AG08396 (cell line): ENCODE measurements at places on chromosomes 1 and 21.

- DNase-seq = no peak
Measured at GRCh38 chr21:42262831-42263231, 43.9 kb downstream of the ABCG1 start.

- DNase-seq = no peak
Measured at GRCh38 chr1:211918843-211919414, 88.4 kb upstream of the LPGAT1 start.

DNA sequence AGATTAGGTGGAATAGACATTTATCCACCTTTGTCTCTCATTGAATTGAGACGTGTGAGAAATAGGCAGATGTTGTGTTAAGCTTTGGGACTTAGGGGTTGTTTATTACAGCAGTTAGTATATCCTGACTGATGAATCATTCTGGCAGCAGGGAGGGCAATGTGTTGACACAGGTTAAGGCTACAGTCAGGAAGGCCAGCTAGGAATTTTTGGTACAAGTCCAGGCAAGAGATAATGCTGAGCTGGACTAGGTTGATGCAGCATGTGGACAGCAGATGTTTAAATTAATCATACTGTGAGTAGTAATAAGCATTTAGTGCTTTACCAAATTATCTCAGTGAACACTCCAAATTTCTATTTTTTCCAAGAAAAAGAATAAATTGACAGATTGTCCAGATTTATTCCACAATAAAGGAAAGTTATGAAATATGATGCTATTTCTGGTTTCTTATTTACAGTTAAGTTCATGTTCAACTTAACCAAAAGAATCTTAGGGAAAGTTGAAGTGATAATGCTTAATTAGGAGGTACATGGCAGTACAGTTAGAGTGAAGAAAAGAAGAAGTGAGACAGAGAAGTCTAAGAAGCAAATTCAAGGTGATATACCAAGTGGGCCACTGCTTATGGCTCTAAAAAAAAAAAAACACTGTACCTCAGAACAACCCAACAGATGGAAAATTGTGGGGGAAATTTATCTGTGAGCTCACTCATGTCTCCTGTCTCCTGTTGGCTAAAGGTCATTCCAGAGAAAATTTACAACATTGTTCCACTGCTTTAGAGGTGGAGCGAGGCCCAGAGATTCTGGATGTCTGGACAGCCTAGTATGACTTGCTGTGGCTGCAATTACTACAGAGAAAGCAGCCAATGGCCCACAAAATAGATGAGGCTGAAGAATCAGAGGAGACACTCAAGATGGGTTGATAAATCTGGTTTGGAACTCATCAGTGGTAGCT, 102.7 kb upstream of the C21orf91 start:
- DNase-seq = no peak

- DNase-seq = no peak
Measured at GRCh38 chr1:180627411-180627810, 4.4 kb upstream of the XPR1 start.

- DNase-seq = peak; percentile 50
Measured at GRCh38 chr21:36504067-36505058, 24.4 kb upstream of the CLDN14 start.

- DNase-seq = no peak
Measured at GRCh38 chr1:75969550-75969949, 37.3 kb upstream of the ASB17 start.

- DNase-seq = no peak
Measured at GRCh38 chr21:41304068-41304720, 12.4 kb upstream of the FAM3B start.

DNA sequence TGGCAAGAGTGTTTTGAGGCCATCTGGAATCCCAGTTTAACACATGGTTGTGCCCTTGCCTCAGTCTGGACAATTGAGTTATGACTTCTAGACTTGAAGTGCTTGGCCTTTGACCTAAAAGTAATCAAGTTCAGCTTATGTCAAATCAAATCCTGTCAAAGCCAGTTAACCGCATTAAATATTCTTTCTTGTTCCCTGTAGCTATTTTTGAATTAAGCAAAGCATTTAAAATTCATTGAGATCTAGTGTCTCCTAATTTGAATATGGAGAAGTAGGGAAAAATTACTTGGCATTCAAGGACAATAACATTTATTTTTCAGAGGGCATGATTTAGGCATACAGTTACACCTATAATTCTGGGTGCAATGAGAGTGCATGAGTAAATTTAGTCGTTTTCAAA, 32.1 kb downstream of the MDM4 start:
- no peak for DNase-seq

- peak; percentile 60 for DNase-seq
Measured at GRCh38 chr1:26537951-26538352, 8.4 kb downstream of the RPS6KA1 start.

- DNase-seq = no peak
Measured at GRCh38 chr21:29232530-29233255, 66.0 kb upstream of the BACH1 start.

GRCh38 chr1:64895500-64895899, 70.8 kb downstream of the JAK1 start:
- DNase-seq = no peak

DNA sequence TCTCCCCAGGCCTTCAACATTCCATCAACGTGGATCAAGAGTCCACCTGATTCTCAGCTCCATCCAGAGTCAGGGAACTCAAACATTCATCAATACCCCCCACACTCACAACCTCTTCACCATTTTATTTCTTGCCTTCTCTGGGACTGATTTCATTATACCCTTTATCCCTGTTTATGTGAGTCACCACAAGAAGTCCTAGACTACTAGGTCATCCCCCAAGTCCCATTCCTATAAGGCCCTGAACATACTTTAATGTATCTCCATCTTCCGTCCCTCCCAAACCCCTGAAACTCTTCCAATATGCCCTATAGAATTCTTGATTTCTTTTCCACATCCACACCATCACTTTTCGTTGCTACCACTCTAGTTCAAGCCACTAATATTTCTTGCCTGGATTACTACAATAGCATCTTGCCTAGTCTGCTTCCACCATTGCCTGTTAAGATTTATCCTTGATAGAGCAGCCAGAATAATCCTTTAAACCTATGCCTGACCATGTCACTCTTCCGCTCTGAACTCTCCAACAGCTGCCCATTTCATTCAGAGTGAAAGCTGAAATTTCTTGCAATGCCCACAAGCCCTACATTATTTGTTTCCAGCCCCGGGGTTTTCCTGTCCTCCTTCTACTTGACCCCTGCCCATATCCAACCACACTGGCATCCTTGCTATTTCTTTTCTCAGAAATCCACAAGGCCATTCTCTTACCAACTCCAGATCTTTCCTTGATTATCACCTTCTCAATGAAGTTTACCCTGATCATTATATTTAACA, 9.4 kb upstream of the SAMD13 start:
- DNase-seq = no peak

- no peak for DNase-seq
Measured at GRCh38 chr1:200363264-200363933, 46.4 kb downstream of the ZNF281 start.

- DNase-seq = no peak
Measured at GRCh38 chr1:224292419-224292818, 37.6 kb downstream of the NVL start.

DNA sequence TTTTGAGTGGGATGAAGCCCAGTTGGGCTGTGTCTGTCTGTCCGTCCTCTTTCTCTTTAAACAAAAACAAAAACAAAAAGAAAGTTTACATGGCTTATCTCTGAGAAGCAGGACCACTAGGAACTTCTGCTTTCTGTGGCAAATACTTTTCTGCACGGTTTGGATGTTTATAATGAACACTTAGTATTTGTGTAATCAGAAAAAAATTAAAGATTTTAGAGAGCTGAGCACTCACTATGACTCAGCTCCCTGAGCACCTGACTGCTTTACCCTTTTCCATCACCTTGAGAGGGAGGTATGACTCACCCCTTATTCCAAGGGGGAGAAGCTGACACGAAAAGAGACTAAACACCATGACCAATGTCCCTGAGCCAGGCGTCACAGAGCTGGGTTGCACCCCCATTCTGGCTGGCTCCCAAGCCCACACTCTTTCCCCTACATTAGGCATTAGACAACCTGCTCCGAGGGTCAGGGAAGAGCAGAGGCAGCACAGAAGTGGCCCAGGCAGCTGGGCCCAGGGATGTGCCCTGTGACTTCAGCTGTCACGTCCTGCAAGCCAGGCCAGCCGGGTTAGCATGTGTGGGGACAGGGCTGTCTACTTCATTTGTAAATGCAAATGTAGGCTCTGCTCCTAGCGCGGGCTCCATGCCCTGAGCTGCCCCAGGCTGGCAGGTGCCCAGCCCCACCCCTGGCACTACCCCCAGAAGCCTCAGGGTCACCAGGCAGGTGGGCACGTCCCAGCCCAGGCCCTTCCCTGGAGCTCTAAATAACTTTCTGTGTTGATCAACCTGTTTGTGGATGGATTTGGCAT, 30.4 kb downstream of the RAP1GAP start:
- DNase-seq = peak; percentile 63

- DNase-seq = no peak
Measured at GRCh38 chr1:209397371-209397770, 186.1 kb upstream of the CAMK1G start.

DNA sequence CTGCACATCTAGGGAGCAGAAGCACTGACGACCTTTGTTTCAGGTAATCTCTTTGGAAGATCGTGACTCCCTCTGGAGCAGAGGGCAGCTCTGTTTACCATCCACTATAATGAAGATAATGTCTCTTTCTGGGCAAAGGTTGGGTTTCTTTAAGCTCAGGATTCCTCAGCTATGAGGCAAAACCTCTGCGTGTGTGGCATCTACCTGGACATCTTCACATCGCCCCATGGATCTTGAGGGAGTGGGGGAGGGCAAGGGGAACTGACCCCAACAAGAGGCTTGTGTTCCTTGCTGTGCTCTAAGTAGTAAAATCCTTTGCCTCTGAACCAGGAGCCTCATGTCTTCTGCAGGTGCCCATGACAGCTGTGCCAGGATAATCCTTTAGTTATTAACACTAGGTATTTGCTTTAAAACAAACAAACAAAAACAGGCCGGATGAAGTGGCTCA, 19.6 kb downstream of the SPATA45 start:
- DNase-seq = no peak

- DNase-seq = peak; percentile 75
Measured at GRCh38 chr1:165914136-165914798, 86.9 kb downstream of the UCK2 start.

DNA sequence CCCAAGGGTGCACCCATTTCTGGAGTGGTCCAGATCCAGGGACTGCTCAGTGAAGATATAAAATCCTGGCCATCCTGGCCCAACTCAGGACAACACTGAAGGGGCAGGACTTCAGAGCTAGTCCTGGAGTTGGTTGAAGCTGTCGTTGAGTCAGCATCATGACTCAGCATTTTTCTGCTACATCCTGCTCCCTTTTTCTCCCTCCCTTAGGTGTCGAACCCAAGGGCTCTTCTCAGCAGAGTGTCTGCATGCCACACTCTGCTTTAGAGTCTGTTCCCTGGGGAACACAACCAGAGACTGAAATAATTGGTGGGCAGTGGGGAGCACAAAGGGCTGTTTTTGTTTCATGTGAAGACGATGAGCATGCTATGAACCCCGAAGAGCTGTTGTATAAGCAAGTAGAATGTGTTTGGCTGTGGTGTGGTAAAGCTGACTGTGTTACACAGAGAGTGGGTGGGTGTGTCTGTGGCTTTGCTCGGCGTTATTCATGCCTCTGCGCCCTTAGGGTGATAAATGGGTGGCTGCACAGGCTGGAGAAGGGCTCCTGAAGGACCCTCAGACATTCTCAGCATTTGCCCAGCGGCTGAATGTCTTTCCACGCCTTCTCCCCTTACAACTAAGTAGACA, 167.2 kb downstream of the CYYR1 start:
- DNase-seq = peak; percentile 43

DNA sequence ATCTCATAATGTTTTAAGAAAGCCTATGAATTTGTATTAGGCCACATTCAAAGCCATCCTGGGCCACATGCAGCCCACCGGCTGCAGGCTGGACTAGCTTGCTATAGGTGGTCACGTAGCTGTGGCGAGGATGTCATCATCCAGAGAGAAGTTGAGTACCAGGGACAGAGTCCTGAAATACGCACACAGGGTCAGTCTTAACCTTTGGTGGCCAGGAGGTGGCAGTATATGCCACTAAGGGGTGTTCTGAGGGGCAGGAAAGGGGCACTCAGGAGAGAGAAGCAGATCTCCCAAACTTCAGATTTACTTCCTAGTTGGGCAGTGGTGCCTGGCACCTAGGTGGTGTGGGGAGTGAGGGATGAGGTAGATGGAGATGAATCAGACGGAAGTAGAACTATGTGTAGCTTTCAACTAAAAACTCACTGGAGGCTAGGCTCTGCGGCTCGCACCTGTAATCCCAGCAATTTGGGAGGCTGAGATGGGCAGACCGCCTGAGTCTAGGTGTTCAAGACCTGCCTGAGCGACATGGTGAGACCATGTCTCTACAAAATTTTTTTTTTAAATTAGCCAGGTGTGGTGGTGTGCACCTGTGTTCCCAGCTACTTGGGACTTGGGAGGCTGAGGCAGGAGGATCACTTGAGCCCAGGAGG, 16.3 kb upstream of the CDK18 start:
- DNase-seq = peak; percentile 80

DNA sequence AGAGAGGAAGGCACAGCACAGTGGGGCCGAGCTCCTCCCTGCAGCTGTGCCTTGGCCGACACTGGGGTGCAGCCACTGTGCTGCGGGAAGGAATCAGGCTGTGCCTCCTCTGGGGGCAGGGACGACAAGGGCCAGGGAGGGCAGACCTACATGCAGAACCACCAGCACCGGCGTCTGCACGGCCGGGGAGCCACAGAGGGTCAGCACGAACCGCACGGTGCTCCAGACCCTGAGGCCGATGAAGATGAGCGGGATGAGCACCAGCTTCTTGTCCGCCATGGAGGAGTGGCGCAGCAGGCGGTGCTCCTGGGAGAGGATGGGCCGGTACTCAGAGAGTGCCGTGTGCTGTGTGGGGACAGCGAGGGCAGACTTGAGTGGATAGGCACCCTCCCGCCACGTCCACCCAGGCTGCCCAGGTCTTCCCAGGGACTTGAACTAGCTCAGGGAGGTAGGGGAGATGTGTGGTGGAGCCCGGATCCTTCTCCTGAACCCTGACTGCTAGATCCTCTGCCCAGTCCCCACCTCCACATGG, 23.5 kb downstream of the GPR157 start:
- no peak for DNase-seq

DNA sequence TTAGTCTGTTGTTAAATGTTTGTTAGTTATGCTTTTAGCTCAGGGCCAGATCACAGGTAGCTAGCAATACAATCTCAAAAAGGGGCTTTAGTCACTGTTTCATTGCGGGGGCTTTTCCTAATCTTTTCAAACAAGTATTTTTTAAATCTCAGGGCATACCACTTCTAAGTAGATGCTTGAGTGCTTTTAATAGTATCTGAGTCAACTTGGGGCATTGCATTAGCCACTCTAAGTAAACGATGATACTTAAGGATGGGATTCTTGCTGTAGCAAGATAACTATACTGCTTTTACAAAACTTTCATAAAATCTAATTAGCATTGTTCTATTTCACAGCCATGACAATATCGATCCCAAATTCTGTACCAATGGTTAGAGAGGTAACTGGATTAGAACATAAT, 11.6 kb downstream of the CDC42BPA start:
- DNase-seq = no peak
